ENCODE measurements at places on chromosomes 1 and 21.
A peak's percentile ranks its signal among the peaks of the same experiment; 100 is the strongest.

DNA sequence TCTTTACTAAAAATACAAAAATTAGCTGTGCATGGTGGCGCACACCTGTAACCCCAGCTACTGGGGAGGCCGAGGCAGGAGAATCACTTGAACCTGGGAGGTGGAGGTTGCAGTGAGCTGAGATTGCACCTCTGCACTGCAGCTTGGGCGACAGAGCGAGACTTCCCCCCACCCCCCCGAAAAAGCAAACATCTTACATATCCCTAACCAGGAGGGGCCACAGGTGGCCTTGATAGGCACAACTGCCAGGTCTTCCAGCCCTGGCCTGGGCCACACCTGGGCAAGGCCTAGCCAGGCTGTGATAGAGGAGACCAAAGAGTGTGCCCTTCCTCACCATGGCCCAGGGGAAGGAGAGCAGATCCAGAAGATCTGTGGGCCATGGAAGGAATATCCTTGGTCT is 28.6 kb upstream of the POU3F1 start:
- no peak for DNase-seq

- DNase-seq: no peak
These were observed 139.1 kb upstream of the ZC3H11B start for GRCh38 chr1:219751870-219752507.

DNA sequence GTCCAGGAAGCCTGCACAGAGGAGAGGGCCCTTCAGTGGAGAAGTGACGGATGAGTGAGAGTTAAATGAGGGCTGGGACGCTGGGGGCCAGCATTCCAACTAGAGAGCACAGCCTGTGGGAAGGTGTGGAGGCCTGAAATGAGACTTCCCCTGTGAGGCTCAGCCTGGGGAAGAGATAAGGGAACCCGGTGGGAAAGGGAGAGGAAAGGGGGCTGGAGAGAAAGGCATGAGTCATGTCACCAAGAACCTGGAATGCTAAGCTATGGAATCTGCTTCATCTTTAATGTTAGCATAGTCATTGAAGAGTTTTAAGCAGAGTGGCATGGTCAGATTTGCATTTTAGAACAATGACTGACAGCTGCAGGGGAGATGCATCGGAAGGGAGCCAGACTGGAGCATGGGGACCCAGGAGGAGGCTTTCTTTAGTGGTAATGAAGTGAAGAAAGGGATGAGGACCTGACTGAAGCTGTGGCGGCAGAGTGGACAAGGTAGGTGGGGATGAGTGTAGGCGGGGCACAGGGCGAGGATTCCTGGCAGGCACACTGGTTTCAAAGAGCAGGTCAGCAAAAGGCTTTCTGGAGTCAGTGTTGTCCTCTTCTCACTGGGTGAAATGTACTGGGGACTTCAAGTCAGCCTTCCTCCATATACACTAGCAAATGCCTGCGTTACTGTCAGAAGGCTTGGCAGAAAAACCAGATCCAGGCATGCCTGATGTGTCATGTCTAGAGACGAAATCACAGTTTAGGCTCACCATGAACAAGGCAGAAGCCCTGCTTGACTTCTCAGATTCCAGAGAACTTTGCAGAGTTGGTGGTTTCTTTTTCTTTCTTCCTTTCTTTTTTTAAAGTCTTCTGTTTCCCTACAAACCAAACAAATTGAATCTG is 8.0 kb downstream of the RGL1 start:
- no peak for DNase-seq

DNA sequence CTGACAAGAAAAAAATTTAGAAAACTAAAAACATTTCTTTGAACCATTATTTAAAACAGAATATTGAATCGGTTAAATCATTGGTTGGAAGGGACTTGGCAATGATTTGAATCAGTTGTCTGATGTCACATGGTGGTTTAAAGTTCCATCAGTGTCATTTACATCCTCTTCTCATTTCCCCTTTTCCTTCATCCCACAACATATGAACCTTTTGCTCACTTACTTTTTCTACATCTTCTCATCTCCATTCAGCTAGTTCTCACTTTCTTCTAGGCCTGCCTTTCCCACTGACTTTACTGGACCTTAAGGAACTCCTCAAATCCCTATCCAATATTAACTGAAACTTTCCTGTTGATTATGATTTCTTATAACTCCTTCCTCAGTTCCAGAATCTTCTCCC is 58.5 kb downstream of the PHACTR4 start:
- DNase-seq: no peak

GRCh38 chr1:27872802-27873551 is 633 bp downstream of the THEMIS2 start:
- peak; percentile 66 for DNase-seq

GRCh38 chr21:45112371-45112770 is 38.0 kb downstream of the ADARB1 start:
- no peak for DNase-seq

GRCh38 chr1:108084866-108085477 is 115.2 kb downstream of the SLC25A24 start:
- no peak for DNase-seq

- no peak for DNase-seq
These were observed 20.4 kb downstream of the CSDE1 start for GRCh38 chr1:114737314-114737849.

GRCh38 chr1:84083307-84083706 is 60.8 kb upstream of the PRKACB start:
- DNase-seq: no peak

GRCh38 chr21:38822778-38823238 is 17.1 kb downstream of the ETS2 start:
- no peak for DNase-seq

Measured in activated CD4-positive, alpha-beta T cell treated with anti-CD3 and anti-CD28 coated beads for 36 hours (primary cell).